HuH-7 (cell line): ENCODE measurements at places on chromosomes 7 and 10.

DNA sequence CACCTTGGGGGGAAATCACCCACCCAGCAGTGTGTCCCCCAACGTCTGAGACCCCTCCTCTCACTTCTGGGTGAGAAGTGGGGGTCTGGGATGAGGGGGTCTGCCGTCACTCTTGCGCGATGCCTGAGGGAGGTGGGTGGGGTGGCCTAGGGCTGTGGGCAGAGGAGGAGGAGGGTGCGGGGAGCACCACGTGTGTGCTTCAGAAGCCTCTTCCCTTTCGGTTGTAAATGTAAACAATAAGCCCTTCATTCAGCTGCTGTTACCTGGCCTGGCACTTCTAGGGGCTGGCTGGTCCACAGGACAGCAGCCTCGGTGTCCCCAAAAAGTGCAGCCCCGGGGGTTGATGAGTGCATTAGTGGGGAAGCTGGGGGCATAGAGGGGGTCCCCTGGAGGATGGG lies 1.3 kb downstream of the CLIP2 start:
- no peak for DNase-seq

- DNase-seq, result no peak
Observed at GRCh38 chr10:97116462-97117162, 69.1 kb downstream of the SLIT1 start.

DNA sequence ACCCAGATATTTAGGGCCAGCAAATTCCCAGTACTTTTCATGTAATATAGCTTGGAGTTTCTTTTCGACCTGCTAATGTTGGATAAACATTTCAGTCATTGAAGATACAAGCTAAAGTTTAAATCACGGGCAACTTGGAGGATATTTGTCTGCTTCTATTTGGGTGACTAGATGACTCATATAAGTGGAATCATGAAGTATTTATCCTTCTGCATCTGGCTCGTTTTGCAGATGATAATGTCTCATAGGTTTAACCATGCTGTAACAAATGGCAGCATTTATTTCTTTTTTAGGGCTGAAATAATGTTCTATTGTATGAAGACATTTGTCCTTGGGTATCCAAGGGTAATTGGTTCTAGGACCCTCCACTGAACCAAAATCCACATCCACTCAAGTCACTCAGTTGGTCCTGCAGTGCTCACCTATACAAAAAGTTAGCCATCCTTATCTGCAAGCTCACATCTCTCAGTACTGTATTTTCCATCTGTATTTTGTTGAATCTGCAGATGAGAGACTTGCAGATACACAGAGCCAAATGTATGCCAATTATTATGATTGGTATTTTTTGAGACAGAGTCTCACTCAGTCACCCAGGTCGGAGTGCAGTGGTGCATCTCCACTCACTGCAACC lies 187.2 kb upstream of the CSTF2T start:
- no peak for DNase-seq

- no peak for DNase-seq
Observed at GRCh38 chr10:28684986-28685580, 7.8 kb downstream of the BAMBI start.

GRCh38 chr10:71409516-71410104 lies 12.9 kb downstream of the CDH23 start:
- DNase-seq, result no peak
